ENCODE measurements at places on chromosomes 6 and 20.

DNA sequence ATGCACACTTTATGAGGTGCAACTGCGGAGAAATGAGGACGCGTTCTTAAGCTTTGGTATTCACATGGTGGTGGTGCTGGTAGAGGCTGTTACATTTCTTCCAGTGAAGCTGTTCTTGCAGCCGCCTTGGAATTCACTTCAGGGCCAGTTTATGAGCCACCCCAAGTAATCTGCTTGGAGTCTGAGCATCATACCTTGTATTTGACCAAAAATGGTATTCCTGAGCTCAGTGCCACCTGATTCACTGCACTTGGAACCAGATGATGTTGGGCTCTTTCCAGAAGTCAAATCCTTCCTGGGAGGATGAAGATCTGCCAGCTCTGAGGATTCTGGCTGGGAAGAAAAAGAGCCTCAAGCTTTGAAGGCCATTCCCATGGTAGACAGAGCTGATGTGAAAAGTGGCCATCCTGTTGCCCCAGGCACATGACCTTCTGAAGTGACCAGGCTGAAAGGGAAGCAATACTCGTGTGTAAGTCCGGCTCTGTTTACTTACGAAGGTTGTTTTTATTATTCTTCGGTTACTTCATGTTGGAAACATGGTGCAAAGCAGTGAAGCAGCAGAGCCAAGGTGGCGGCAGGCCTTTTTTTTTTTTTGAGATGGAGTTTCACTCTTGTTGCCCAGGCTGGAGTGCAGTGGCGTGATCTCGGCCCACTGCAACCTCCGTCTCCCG lies 7.7 kb downstream of the MANBAL start:
- no peak for DNase-seq

- DNase-seq = no peak
Observed at GRCh38 chr6:100724696-100725095, 156.4 kb downstream of the ASCC3 start.

DNA sequence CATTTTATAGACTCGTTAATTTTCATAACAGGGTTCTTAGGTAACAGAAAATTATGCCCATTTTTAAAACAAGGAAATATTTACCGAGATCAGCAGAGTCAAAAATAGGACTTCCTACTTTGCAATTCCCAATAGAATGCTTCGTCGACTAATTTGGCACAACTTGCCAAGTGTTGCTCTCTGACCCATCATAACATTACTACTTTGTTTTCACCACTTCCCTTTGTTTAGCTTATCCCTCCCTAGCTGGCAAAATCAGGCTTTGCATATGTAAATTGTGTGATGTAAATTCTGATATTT lies 914 bp upstream of the RANBP9 start:
- no peak for DNase-seq

GRCh38 chr6:105300090-105300489 lies 102.8 kb downstream of the PREP start:
- DNase-seq = no peak

- no peak for DNase-seq
Observed at GRCh38 chr6:15027472-15027871, 218.4 kb upstream of the JARID2 start.
